Activated effector memory CD4-positive, alpha-beta T cell treated with Interleukin-2 at 50 U/mL for 16 hours (primary cell): ENCODE measurements at places on chromosomes 5 and 9.

DNA sequence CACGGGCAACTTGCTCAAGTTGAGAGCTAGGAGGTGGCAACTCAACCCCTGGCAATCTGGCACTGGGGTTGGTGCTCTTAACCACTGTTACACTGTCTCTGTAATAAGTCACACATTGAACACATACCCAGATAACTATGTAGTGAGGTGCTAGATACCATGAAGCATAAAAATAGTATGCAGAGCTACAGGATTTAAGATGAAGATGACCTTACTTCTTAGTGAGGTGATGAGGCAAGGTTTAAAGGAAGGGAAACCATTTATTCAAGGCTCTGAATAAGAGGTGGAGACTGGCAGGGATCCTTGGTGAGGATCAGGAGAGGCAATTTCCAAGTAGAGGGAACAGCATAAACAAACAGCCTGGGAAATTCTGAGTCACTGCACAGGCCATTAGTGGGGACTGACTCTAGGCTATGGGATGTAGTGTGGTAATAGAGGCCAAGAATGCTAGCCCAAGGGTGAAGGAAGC lies 67.6 kb upstream of the NR3C1 start:
- DNase-seq, result no peak

DNA sequence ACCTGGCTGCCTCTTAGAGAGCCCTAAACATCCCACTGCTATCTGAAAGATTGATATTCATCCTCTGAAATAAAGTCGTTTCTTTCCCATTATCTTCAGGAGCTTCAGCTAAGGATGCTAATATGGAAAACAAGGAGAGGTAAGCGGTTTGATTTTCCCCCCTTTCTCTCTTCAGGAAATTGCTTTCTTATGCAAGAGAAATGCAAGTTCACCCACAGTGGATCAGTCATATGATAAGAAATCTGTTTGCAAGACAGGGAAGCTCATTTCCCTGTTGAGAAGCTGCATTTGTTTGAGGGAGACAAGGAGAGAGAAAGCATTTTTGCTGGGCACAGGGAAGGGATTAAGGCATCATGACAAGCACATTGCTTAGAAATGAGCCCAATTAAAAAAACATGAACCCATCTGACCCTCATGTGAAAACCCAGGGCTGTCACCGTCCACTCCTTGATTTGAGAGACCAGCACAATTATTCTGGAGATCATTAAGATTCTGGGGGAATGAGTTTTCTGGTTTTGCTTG lies 53.7 kb upstream of the BOD1 start:
- DNase-seq, result no peak

DNA sequence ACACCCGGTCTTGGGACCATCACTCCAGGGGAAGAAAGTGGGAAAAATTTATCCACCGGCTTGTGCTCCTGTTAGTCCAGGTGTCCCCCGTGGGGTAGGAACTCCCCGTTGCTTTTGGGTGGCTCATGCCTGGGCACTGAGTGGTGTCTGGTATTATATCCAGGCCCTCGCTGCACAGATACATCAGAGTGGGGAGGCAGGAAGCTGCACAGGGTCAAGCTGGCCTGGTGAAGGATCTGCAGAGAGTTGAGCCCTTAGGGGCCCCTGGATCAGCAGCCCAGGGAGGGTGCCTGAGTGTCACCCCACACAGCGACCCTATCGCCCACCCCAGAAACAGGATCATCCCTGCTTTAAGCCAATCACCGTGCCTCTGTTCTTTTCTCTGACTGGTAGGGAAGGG lies 24.4 kb upstream of the COL5A1 start:
- no peak for DNase-seq

DNA sequence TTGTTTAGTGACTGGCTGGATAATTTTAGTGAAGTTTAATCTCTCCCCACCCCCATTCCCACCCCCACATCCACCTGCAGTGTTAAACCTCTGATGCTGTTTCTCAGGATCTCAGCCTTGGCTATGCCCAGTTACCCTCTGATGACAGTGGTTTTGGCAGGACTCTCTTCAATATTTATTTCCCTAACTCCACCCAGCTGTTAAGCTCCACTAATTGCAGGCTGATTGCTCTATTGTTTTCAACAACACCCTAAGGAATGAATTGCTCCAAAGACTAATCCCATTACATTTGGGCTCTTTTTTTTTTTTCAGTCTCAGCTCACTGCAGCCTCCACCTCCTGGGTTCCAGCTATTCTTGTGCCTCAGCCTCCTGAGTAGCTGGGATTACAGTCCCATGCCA lies 46.3 kb downstream of the PHAX start:
- DNase-seq, result no peak
